Brain pericyte (primary cell): ENCODE measurements at places on chromosomes 6 and 20.

DNA sequence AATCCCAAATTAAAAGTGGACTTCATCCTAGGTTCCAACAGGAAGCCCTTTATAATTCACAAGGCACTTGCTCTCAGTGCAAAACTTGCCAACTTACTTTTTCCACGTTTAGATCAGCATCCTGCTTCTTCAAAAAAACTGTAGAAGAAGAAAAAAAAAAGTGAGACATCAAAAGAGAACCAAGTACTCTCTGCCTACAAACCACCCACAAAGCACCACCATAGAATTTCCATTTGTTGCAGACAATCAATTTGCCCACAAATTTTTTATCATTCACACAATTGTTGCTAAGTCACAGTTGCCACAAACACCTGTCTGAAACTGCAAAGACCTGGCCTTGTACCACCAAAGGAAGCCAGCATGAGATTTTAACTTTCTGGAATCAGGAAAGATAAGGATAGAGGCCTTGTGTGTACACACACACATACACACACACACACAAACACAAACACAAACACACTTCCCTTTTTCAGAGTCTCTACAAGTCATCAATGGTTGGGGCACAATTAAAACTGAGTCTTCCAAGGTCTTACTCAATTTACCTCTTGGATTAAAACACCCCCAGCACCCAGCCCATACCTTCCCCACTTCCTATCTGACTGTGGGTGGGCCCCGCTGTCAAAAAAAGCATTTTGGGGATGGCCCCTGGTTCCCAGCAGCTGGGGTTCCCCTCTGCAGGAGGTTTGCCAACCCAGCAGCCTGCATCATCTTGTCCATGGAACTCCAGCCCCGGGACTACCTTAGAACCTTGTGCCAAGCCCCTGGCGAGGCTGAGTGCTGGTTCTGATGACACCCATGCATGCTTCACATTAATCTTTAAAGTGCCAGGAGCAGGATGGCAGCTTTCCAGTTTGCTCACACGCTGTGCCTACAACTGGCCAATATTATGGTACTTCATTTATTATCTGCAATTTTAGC lies 26.5 kb downstream of the FYN start:
- DNase-seq, result no peak

DNA sequence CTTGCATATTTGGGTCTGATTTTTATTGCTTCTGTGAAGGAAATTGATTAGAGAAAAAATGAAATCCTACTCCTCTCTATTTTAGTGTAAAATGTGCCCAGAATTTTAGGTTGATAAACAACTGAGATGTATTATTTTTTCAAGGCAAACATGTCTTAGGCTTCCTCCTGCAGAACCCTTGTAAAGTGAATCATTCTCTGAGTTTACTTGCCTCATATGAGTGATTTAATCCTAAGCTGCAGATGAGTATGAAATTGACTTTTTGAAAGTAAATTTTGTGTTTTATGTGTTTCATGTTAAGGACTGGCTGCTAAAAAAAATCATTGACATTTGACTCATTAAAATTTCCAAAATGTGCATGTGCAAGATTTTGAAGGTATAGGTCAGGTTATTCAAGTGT lies 138.5 kb upstream of the PHACTR1 start:
- DNase-seq, result no peak

DNA sequence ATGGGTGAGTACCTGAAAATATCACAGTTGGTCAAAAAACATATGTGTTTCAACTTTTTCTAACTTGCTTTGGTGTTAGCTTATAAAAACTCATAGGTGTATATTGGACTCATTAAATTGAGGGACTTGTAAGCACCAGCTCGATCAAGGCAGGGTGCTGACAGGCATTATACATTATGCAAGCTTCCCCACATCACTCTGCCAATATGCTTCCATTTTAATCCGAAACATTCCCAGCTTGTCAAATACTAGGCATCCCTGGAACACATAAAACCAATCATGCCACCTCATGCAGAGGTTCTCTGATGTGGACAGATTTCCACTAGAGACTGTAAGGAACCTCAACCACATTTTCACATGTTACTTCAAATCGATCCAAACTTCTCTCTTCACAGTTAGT lies 187.3 kb upstream of the NT5E start:
- DNase-seq, result no peak

DNA sequence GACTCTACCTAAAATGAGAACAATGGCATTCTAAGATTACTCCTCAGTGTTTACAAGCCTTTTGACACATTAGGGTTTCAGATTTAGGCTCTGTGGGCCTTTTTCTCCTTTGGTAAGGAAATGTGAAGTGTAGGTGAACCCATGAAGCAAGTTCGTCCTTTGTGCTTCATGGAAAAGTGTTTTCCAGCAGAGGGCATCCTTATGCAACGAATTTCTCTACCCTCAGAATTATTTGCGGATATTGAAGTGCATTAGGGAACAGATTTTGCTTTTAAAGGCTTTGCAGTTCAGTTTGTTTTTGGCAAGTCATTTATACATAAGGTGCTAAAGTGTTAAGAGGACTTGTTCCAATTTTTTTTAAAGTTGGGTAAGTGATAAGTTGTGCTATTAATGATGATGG lies 55.7 kb upstream of the FERMT1 start:
- no peak for DNase-seq

- DNase-seq, result no peak
Observed at GRCh38 chr6:126170978-126171382, 168.9 kb upstream of the CENPW start.

GRCh38 chr20:64256282-64256935 lies 861 bp downstream of the PCMTD2 start:
- DNase-seq, result no peak

DNA sequence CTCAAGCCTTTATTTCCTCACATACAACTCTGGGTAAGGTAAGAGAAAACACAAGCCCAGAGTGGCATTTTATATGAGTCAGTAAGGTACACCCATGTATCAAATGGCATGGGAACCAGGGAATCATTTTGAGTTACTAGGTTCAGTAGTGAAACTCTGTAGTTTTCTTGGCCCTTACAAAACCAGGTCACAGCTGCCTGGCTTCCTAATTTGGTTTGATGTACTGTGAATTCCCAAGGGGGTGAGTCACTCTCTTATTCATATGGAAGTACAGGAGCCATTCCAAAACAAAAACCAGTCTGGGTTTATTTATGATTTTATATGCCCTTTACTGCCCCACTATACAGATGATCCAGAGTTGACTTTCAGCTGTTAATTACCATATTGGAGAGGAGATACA lies 70.7 kb downstream of the PDE7B start:
- DNase-seq, result peak; percentile 89

- no peak for DNase-seq
Observed at GRCh38 chr6:144722925-144723324, 437.8 kb downstream of the UTRN start.
